Right renal cortex interstitium (tissue), 3 donors: ENCODE measurements at places on chromosomes 11 and 22. TPM values are rescaled to one million over a fixed set of nuclear protein-coding genes. Genes with fewer than 3 reads are reported as not detected.

- no peak for DNase-seq
Measured at GRCh38 chr22:24685531-24686190, 82.7 kb downstream of the GGT1 start.

DNA sequence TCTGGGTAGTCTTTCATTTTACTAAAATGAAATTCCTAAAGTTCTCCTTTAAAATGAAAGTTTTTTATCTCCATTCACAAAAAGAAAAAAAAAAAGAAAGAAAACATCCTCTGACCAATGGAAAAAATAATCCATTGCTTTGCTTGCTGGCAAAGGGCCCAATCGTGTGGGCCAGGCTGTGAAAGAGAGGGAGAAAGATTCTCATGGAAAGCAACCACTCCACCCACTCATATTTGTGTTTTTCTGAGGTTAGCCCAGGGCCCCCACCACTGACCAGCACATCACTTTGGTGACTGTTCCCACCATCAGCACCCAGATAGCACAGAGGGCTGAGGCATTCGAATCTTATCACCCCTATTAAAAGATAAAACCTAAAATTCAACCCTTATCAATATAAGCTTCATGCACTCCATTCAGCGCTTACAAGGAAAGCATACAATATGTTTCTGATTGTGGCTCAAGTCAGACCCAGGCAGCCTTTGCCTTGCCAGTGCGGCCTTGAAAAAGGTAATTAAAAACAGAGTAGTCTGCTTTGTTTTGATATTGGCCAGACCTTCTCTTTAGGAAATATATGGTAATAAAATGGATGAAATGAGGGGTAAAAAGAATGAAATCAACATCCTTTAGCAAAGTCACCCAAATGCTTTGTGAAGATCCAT lies 192.8 kb downstream of the ETS1 start:
- no peak for DNase-seq

GRCh38 chr22:26259510-26259909 lies 90.2 kb downstream of the SEZ6L start:
- no peak for DNase-seq

- no peak for DNase-seq
Measured at GRCh38 chr22:49264696-49265095, 563.0 kb downstream of the BRD1 start.

- no peak for DNase-seq
Measured at GRCh38 chr11:8997451-8997850, 6.3 kb downstream of the NRIP3 start.

GRCh38 chr11:108009497-108010370 lies 1.0 kb downstream of the CUL5 start:
- DNase-seq = peak; percentile 46

- peak; percentile 74 for DNase-seq
Measured at GRCh38 chr22:27100789-27101188, 443.4 kb downstream of the MIAT start.

GRCh38 chr11:74820763-74821162 lies 72.1 kb downstream of the RNF169 start:
- DNase-seq = no peak

DNA sequence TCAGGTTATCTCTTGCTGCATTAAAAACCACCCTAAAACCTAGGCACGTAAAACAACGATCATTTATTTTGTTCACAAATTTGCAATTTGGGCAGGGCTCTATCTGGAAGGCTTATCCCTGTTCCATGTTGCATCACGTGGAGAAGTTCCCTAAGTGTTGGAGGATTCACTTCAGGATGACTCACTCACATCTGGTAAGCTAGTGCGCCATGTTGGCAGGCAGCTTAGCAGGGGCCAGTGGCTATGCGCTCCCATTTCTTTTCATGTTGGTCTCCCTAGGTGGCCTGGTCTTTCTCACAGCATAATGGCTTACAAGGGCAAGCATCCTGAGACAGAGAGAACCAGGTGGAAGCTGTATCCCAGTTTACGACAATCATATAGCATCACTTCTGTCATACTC lies 226.8 kb downstream of the BLID start:
- DNase-seq = no peak

- no peak for DNase-seq
Measured at GRCh38 chr11:74683279-74683871, 47.9 kb downstream of the CHRDL2 start.

- no peak for DNase-seq
Measured at GRCh38 chr22:20001082-20001638, 15.5 kb downstream of the ARVCF start.

GRCh38 chr11:45102810-45103621 lies 43.4 kb upstream of the PRDM11 start:
- DNase-seq = peak; percentile 46

GRCh38 chr11:70590356-70590991 lies 192.1 kb downstream of the CTTN start:
- DNase-seq = no peak

- DNase-seq = no peak
Measured at GRCh38 chr11:19785265-19785664, 72.6 kb downstream of the NAV2 start.

DNA sequence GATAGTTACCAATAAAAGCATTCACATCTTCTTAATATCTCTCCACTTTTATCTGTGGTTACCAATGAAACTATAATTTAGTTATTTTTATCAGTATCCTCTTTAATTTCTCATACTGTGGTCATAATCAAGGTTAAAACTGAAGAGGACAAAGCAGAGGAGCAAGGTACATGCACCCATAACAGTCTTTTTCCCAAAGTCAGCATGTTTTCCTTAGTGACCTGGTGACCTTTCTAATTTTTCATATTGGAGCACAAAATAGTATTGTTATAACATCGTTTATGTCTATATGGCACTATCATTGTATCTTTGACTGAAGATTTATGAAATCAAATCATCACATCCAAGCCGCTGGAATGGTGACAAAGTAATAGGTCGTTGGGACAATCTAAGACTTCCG lies 51.5 kb upstream of the CHORDC1 start:
- no peak for DNase-seq

DNA sequence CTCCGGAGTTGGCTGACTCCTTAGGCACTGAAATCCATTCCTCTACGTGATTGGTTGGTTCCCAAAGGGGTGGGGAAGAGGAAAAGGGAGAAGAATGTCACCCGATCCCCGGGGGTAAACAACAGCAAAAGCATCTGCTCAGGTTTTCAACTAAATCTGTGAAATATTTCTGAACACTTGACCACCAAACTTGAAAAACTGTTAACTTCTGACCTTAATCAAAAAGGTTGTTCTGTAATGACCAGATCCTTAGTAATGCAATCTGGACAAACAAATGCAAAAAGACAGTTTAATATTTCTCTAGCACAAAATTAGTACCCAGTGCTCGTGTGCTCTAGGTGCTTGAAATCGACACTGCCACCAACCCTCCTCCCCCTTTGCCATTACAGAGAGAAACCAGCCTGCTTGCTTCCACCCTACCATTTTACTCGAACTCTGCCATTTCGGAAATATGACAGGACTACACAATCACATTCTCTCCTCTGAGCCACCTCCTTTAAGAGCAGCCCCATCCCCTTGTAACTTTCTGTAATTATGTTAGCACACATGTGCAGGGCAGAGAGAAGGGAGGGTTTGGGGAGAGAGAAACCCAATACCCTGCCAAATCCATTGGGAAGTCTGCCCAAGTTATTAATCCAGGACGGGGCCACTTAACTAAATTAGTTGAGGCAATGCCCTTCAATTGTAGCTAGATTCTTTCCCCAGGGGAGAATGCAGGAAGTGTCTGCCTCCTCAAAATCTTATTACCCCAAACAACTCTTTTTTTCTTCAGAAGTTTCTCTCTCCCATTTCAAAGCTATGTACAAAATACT lies 113.8 kb downstream of the RBFOX2 start:
- peak; percentile 83 for DNase-seq

GRCh38 chr11:5923427-5923776 lies 18.6 kb upstream of the OR56A3 start:
- no peak for DNase-seq

DNA sequence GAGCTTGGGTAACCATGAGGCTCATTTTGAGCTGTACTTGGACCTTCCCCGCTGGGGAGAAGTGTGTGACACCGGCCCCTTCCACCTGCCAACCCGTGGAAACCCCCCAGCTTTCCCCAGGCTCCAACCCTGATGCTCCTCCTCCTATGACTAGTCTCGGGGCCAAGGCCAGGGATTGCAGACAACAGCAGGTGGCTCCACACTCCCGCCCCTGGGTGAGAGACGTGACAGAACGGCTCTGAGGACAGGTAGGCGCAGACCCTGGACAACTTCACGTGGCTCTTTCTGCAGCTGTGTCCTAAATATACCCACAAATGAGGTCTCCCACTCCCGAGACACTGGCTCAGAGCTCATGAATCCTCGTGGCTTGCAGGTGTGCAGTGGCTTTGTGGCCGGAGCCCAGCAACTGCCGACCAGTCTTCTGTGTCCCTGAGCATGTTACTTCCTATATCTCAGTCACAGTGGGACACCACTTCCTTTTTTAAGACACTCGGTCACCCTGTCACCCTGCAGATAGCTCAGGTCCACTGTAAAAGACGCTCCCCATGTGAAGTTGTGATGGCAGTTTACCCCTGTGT lies 55.2 kb downstream of the NECTIN1 start:
- DNase-seq = no peak

DNA sequence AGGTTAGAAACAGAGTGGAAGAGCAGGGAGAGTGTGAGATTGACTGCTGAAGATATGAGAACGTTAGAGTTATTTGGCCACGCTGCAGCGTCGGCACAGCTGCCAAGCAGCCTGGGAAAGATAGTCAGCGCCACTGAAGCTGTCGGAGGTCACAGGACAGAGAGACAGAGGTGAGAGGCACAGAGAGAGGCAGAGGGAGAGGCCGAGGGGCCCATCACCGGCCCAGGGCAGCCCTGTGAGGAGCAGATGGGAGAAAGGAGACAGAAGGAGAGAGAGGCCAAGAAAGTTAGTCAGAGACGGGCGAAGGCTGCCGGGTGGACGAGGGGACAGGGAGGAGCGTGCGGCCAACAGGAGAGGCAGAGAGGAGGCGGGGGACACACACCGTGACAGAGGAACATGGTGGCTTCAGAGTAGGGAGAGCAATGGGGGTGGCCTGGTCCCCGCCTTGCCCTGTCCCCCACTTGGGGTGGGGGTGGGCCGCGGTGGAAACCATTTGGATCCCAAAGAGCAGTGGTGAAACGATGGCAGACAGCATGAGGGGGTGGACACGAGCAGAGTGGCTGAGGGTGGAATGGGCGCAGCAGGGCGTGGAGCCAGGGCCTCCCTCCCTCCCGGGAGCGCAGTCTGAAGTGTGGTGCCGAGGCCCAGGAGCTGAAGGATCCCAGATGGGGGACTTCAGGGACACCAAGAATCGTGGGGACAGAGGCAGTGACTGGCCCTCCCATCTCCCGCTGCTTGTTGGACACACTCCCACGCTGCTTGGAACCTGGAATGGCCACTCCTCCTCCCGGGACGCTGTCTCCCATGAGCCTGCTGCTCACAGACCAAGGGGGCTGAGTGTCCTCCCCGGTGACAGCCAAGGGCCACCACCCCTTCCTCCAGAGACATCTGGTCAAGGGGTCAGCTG lies 26.6 kb downstream of the LRRC10B start:
- DNase-seq = no peak

- DNase-seq = no peak
Measured at GRCh38 chr11:116916052-116916451, 78.6 kb upstream of the APOA1 start.

GRCh38 chr11:121961321-121961801 lies 154.7 kb downstream of the BLID start:
- DNase-seq = no peak

- peak; percentile 60 for DNase-seq
Measured at GRCh38 chr11:8959546-8960166, 4.6 kb downstream of the TMEM9B start.

DNA sequence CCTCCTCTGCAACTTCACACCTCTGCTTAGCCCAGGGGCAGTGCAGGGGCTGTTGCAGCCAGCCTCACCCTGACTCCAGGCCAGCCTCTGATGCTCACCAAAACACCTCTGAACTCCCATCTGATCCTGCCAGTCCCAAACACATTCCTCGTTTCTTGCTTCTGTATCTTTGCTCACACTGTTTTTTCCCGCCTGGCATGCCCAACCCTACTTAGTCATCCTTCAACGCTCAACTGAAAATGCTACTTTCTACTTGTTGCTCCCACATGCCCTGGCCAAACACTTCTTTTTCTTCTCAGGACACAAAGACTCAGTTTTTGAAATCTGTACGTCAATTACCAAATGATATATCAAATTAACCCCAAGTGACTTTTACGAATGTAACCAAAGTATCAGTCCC lies 140.8 kb upstream of the ZBED5 start:
- no peak for DNase-seq

DNA sequence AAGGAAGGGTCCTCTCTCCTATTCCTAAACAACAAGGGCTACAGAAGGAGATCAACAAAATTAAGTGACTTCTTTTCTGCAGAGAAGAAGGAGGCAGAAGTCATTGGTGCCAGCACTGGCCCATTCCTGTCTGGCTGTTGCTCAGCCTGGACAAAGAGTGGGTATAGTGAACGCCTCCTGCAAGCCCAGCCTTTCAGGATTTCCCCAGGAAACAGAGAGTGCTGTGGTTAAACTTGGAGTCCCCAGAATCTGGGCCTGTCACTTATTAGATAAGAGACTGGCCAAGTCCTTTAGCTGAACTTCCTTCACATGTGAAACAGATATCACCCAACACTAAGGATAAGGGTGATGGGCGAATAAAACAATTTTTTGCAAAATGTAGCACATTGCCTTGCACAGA lies 10.9 kb downstream of the TST start:
- DNase-seq = no peak

DNA sequence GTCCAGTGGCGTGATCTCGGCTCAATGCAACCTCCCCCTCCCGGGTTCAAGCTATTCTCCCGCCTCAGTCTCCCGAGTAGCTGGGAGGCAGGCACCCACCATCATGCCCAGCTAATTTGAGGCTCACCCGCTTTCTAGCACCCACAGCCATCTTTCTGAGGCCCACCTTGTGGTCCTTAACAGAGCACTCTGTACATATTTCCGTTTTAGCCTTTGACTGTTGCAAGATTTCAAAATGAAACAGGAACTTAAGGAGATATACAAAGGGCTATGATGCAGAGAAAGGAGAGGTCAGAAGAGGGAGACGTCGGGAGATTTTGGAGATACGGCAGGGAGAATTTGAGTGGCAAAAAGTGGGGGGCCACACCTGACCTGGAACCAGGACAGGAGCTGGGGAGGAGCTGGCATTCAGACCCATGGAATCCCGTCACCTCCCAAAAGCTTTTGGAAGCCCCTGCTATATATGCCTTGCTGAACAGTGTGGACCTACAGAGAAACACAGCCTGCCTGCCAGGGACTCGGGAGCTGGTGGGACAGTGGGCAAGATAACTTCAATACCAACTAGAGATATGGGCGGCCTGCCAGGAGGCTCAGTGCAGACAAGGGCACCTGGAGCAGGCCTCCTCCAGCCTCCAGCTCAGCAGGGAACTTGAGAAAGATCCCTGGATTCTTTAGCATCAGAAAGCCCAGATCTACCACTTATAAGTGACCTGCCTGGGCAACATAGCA lies 8.0 kb upstream of the CLCF1 start:
- no peak for DNase-seq

- no peak for DNase-seq
Measured at GRCh38 chr11:107017433-107018218, 650 bp downstream of the GUCY1A2 start.

- DNase-seq = no peak
Measured at GRCh38 chr22:32326647-32327046, 31.0 kb upstream of the RFPL3 start.

MAP6 gene
- 7.7 TPM for polyA plus RNA-seq

SAA2 gene
- not detected for polyA plus RNA-seq

KIF18A gene
- polyA plus RNA-seq = 13.0 TPM

ZNF215 gene
- 3.6 TPM for polyA plus RNA-seq

NPAS4 gene
- polyA plus RNA-seq = 0.11 TPM

MCHR1 gene
- polyA plus RNA-seq = 0.16 TPM

CABP7 gene
- 0.04 TPM for polyA plus RNA-seq

NAALAD2 gene
- 24.0 TPM for polyA plus RNA-seq

KRTAP5-9 gene
- 0.28 TPM for polyA plus RNA-seq
